ENCODE measurements at places on chromosomes 1 and 21.

- no peak for DNase-seq
Observed at GRCh38 chr1:230693221-230693620, 20.7 kb downstream of the AGT start.

- no peak for DNase-seq
Observed at GRCh38 chr1:57468641-57469523, 45.0 kb upstream of the DAB1 start.

DNA sequence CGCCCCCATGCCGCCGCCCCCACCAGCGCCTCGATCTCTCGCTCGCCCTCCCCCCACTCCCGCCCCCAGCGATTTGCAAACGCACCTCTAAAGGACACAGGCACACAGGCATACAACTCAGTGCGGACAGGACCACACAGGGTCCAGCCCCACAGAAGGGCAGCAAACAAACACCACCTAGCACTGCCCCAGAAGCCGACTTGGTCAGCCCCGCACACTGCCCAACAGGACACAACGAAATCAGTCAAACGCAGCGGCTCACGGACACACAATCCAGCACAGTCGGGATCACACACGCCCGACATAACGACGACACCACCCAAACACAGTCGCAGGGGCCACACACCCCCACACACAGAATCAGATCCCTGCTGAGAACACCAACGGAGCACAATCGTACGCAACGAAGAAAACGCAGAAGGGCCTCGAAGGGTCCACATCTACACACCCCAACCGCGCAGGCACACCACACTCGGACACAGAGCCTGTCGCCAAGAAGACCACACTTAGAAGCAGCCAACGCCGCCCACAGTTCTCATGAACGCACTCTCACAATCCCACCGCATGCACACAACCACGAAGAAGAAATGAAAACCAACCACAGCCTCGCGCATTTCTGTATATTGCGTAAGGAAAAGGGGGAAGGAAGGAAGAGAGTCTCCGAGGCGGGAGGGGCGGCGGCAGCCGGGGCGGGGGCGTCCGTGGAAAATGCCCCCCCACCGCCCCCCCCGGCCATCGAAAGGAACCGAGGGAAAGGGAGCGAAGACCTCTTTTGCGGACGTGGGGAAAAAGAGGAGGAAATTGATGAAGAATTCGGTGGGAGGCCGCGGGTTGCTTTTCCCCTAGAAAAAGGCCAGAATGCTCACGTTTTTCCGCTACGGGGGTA is 481 bp downstream of the TAL1 start:
- DNase-seq = peak; percentile 25

- DNase-seq = no peak
Observed at GRCh38 chr1:84467298-84467697, 11.8 kb upstream of the RPF1 start.

DNA sequence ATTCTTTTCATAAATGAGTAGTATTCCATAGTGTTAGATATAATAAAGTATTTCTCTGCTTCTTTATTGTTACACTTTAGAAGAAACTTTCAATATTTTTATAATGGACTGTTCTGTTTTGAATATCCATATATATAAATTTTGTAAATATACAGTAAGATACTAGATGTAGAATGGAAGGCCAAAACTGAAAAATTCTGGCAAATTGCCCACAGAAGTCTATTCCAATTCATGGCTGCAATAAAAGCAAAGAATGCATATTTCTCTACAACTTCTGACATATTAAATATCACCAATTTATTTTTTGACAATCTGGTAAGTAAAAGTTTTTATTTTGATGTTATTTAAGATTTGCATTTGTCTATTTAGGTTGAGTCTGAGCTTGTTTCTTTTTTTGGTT is 532.5 kb downstream of the NCAM2 start:
- no peak for DNase-seq

DNA sequence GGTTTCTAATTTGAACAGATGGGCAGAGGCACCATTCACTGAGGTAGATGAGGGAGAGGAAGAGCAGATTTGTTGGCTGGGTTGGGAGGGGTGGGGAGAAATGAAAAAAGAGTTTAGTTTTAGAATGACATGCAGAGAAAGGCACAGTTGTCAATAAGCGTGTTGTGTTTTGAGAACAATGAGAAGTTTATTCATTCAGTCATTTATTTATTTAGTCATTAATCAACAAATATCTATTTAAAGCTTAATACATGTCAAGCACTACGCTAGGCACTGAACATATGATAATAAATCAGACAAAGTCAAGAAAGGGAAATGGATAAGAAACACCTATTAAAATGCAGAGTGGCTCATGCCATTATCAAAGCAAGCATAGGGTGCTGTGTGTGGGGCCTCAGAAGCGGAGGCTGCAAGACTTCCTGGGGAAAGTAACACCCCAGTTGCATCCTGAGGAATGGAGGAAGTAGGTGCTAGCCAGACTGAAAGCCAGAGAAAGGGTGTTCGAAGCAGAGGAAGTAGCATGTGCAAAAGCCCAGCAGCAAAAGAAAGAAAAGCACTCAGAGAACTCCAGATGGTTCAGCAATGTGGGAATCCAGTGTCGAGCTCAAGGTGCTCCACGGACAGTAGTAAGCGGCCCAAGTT is 114.1 kb downstream of the RNF220 start:
- DNase-seq = no peak

DNA sequence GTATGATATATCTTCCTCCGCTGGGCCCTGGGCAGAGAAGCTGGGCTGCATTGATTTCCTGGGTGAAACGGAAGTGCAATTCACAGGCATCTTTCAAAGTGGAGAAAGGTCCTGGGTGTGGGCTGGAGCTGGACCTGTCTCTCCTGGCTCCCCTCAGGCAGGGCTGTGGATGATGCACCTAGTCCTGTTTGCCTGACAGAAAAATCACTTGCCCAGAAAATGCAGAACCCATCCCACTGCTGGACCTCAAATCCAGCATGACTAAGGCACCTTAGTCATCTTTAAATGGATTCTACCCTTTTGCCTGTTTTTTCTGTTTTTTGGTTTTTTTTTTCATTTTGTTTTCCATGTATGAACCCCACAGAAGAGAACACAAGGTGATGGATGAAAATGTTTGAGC is 49.7 kb downstream of the MYSM1 start:
- DNase-seq = no peak

- DNase-seq = no peak
Observed at GRCh38 chr1:73593364-73593763, 604.6 kb downstream of the LRRIQ3 start.

- peak; percentile 63 for DNase-seq
Observed at GRCh38 chr1:15684042-15684461, at the start of gene PLEKHM2. TSS of gene PLEKHM2 (plus strand) at chr1:15684320. CDS start at chr1:15684559, 239 bp downstream.

- no peak for DNase-seq
Observed at GRCh38 chr1:221605569-221605968, 136.3 kb downstream of the DUSP10 start.

DNA sequence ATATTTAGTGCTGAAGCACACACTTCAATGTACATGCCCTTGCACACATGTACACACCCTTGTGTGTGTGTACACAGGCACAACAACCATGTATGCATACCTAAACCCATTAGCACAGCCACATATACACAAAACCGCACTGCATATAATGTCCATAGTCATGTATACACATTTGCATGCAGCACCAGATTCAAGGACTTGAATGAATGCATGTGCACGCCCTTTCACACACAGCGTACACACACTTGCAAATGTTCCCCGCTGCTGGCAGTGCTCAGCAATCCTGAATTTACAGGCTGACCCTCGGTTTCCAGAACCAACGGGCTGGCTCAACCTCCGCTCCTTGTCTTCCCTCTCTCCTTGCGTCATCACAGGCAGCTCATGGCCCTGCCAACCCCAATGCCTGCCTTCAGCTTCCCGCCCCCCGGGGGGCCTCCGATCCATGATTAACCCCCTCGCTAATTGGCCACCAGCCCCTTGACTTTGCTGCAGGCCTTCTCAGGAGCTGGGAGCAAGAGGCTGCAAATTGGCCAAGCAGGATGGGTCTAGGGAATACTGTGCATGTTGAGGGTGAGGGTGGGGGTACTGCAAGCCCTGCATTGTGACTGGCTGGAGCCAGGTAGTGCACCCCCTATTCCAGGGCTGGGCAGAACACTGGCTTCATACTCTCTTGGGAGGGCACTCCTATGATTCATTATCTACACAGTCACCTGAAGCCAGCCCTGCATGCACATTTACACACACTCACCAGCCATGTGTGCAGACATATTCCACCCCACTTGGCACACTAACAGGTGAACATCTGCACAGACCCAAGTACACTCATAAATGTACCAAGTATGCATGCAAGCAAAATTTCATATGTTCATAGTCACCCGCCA is 7.9 kb downstream of the GPR3 start:
- DNase-seq = no peak

GRCh38 chr21:32136546-32136945 is 142.3 kb downstream of the MIS18A start:
- no peak for DNase-seq

GRCh38 chr1:225477296-225477911 is 49.6 kb upstream of the LBR start:
- no peak for DNase-seq

GRCh38 chr1:6003568-6004411 is 11.6 kb upstream of the NPHP4 start:
- no peak for DNase-seq

DNA sequence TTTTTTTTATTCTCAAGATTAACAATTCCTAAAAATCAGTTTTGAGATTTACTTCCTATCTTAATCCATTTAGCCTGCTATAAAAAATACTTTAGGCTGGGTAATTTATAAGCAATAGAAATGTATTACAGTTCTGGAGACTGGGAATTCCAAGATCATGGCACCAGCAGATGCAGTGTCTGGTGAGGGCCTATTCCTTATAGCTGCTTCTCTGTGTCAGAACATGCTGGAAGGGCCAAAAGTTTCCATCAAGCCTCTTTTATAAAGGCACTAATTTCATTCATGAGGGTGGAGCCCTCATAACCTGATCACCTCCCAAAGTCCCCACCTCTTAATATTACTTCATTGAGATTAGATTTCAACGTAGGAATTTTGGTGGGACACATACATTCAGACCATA is 41.7 kb downstream of the RNF2 start:
- no peak for DNase-seq

DNA sequence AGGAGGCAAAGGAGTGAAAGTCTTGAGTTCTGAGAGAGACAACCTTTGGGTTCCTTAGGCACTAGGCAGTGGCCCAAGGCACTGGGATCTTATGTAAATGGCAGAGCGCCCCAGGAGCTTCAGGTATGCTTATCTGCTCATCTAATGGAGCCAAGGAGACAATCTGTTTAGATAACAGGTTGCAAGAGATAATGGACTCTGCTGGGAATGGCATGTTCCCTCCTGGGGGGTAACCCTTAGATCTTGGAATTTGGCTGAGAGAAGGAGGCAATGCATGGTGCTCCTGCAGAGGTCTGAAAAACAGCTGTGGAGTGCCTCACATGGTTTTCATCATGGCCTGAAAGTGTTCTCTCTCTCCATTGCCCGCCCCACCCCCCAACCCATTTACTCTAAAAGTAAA is 44.1 kb upstream of the WLS start:
- no peak for DNase-seq

DNA sequence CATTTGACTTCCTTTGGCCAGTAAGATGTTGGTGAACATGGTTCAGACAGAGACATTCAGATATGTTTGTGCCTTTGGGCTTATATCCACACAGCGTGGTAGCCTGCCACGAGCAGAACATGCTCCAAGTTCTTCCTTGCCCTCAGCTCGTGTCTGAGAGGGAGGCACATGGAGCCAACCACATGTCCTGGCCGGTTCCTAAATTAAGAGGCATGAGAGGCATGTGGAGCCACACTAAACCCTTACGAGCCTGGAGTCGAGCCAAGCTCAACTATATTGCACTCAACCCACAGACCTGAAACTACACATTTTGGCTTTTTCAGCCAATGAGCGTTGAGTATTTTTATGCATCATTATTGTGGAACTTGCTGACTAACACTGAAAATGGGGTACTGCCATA is 133.7 kb upstream of the KCNK1 start:
- DNase-seq = peak; percentile 5

- DNase-seq = no peak
Observed at GRCh38 chr1:17342014-17342441, 30.0 kb upstream of the PADI6 start.

All from activated CD4-positive, alpha-beta T cell treated with anti-CD3 and anti-CD28 coated beads, Interleukin-2, Interleukin-6, amounts not matched to agents 100 ng/mL and 50 ng/mL, durations not matched to agents 16 hours and 8 hours (primary cell).